Uterus (tissue), 4 donors: ENCODE measurements at places on chromosomes 16 and 17. TPM values are rescaled to one million over a fixed set of nuclear protein-coding genes. Genes with fewer than 3 reads are reported as not detected.

LGALS9B gene
- total RNA-seq, result not detected

KLHL10 gene
- 1.2 TPM for total RNA-seq

DNA sequence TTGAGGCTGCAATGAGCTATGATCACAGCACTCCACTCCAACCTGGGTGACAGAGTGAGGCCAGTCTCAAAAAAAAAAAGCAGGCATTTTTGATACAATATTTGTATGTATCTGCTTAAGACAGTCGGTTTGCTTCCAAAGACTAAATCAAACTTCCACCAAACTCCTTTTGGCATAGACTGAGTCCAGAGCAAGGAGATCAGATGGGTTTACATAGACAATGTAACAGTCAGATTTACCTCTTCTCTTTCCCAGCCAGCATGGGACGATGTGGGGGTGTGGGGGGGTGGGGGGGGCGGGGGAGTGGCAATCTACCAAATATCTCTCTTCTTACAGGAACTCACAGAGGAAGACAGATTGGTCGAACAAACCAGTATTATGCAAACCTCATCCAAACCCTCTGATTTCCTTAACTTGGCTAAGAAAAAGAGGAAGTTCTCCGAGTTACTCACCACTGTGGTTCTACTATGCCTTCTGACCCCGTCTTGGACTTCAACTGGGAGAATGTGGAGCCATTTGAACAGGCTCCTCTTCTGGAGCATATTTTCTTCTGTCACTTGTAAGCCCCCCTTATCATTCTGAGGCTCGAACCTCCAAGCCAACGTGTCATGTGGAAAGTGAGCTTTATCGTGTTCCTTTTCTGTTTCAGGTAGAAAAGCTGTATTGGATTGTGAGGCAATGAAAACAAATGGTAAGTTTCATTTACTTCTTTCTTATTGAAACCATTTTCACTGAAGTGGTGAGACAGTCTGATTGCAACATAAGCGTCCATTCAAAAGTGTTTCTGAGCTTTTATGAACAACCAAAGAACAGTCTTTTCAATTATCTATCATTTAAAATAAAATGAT is at the start of gene MILR1:
Gene MILR1 (plus strand): TSS at position 451 of the 848 bp plus-strand sequence. CDS start 54 bp downstream, at position 505.
- peak; percentile 18 for DNase-seq

DNA sequence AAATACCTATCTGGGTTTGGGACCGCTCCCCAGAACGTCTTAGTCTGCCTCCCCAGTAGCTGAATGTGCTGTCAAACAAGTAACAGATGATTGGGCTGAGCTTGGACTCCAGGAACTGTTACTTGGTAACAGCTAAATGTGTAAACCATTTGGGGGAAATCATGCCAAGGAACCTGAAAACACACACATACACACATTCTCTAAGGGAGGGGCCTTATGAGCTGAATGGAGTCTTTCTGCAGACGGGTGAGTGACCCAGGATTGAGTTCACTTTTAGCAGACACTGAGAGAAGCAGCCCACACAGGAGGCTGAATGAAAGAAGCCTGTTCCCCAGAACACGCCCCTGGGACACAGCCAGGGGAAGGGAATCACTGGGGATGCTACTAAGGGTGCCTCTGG is 1.6 kb downstream of the ACLY start:
- DNase-seq, result no peak
